Posterior vena cava (tissue), 2 donors: ENCODE measurements at places on chromosomes 7 and 10. TPM values are rescaled to one million over a fixed set of nuclear protein-coding genes. Genes with fewer than 3 reads are reported as not detected.

- DNase-seq = no peak
Observed at GRCh38 chr10:86888585-86889381, 68.6 kb downstream of the MMRN2 start.

GRCh38 chr7:100483722-100484672 is at the start of gene NYAP1:
Gene NYAP1 (plus strand): TSS chr7:100483927. CDS start chr7:100485312, 1,385 bp downstream.
- no peak for DNase-seq

- DNase-seq = no peak
Observed at GRCh38 chr10:6581778-6582228, 1.7 kb upstream of the PRKCQ start.

DNA sequence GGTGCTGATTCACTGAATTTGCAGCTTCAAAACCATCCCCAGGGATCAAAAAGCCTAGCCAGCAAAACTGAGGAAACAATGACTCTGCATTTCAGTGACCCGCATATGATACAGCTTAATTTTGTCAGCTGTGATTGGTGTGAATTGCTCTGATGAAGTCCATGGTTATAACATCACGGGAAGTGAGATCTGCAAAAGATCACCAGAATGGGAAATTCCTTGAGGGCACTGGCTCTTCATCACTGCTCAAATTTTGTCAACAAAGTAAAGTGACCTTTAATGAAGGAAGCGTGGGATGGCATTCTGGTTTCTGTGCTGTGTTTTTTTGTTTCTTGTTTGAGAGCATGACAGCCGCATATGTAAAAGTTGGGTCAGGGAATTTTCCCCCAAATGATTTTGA is 745.9 kb downstream of the GATA3 start:
- DNase-seq = no peak

- DNase-seq = no peak
Observed at GRCh38 chr10:114697061-114697598, 39.1 kb upstream of the ABLIM1 start.

DNA sequence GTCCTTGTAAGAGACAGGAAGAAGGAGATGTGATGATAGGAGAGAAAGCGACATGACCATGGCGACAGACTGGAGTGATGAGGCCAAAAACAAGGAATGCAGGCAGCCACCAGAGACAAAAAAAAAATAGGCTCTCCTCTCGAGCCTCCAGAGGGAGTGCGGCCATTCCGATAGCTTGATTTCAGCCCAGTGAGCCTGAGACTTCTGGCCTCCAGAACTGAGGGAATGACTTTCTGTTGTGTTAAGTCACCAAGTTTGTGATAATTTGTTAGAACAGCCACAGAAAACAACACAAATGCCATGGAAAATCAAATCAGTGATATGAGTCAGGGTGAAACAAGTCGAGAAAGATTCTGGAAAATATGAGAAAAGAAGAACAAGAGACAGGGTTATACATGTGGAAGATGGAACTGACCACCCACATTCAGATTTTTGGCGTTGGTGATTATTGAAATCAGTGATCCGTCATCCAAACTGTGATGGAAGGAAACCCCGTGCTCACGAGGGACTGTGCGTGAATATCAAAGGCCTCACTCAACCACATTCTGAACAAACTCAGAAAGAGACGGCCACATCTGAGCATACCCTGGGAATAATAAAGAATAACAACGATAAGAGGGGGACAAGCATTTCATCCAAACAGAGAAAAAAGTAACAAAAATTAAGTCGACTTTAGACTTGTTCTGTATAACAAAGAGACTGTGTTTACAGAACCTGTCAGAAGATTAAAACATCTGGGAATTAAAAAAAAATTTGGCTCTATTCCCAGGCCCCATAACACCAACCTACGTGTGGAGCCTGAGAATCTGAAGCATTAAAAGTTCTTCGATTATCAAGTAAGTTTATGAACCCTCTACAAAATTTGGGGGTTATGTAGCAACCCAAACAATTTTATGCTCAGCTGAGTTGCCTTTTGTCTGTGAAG is 72.1 kb downstream of the EEPD1 start:
- no peak for DNase-seq

GRCh38 chr7:7707806-7708205 is 10.6 kb downstream of the RPA3 start:
- DNase-seq = no peak

GRCh38 chr10:45135443-45136198 is 134.9 kb downstream of the ZNF22 start:
- DNase-seq = no peak

DNA sequence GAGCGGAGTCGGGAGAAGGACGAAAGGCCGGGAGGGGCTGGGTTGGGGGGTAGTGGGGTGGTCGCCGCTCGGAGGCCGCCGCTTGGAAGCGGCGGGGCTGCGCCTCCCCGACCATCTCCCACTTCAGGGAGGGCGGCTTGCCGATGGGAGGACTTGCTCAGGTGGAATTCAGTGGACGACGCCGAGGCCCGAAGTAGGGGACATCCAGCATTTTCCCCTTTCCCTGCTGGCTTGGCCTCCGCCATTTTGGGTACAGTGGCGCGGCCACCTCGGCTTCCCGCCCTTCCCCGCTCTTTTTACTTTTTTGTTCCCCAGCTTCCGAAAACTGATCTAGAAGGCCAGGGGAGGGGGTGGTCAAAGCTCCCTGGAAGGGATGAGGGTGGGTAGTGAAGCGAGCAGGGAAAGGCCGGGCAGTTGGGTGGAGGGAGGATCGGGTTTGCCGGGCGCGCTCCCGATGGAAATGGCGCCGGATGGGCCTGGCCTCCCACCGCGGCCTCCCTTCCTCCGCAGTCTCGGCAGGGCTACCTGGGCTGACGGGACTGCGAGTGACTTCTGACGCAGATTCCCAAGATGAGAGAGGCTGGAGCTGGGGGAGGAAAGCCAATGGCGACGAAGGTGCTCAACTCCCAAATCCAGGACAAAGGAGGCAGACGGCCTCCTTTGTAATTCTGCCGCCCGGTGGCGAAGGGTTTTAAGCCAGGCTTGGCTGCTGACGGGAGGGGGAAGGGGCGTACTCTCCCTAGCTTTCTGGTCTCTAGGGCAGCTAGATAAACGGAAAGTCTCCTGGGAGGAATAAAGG is at the start of gene PBLD:
TSS of gene PBLD (minus strand) at position 670 of the 799 bp plus-strand sequence. CDS start 26,084 bp downstream, outside the sequence.
- peak; percentile 86 for DNase-seq

GRCh38 chr7:64992971-64993370 is 2.1 kb upstream of the ZNF117 start:
- no peak for DNase-seq

GRCh38 chr10:70664702-70665195 is 7.6 kb upstream of the ADAMTS14 start:
- no peak for DNase-seq

DNA sequence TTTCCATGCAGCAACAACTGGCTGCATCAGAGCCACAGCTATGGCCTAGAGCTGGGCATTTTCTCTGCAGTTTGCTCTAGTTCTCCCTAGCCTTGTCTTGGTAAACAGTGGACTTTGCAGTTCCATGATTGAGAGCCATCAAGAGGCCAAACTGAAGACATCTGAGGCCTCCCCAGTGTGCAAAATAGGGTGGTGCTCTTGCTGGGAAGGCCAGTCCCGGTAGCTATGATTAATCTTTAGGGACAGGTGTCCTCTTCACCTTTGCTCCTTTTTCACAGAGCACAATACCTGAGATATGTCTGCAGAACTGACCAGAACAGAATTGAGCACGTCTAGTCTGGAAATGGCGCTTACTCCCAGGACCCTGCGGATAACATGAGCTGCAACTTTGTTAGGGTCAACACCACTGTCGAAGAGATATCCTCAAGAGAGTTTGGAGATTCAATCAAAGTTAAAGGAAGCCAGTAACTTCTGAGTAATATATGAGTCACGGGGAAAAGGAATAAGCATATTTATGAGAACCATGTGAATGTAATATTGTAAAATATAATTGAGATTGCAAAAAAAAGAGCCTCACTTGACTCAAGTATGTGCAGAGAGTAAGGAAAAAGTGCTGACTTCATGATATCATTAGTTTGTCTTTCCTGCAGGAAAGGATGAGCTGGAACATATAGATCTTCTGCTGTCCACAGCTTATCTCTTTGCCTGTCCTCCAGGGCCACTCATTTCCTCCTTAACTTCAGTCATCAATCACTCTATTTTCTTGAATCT is 76.7 kb downstream of the ANK3 start:
- DNase-seq = no peak

DNA sequence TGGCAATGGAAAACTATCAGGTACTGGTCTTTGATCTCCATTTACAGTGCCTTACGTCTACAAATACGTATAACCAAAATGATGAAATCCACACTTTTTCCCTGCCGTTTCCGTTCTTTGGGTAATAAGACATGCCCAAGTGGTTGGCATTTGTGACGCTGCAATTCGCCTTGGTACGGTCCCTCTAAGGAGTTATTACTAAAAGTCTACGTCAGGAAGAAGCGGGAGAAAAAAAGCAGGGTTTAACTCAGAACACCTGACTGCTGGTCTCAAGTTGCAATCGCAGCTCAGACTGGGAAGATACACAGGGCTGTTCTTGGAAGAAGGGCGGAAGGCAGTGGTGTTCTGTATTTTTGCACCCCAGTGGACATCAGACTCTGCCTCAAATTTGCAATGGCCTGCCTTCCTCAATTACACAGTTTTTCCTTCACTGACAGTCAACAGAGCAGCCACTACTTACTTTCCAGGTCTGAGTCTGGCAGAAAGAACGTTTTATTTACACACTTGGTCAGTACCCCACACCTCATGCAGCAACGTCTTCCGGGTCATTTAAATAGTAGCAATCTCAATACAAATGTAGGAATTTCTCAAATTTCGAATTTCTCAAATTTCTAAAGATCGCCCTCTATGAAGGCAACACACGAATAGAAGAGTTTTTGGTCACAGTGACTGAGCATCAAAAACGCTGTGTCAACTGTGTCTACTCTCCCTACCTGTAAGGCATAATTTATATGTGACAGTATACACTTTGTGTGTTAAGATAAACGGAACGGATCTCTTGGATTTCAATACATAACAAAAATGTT is 2.1 kb downstream of the BAIAP2L1 start:
- no peak for DNase-seq

- no peak for DNase-seq
Observed at GRCh38 chr10:100836891-100837290, 75.9 kb upstream of the SLF2 start.

DNA sequence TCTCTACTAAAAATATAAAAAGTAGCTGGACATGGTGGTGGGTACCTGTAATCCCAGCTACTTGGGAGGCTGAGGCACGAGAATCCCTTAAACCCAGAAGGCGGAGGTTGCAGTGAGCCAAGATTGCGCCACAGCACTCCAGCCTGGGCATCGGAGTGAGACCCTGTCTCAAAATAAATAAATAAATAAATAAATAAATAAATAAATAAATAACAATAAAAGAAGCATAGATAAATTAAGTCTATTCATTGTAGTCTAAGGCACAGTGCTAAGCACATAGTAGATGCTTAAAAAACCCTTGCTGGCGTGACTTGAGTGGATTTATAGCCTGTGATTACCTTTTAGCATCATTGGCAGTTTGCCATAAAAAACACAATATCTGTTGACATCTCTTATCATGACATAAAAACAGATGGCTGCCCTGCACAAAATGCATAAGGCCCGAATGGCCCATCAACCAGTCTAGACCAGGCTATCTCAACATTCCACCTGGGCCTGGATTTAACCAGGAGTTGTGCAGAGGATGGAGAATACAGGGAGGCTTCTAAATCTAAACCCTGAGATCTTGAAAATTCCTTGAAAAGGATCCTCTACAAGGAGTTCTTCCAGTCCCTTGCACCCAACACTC is 94.9 kb downstream of the PRLHR start:
- no peak for DNase-seq

DNA sequence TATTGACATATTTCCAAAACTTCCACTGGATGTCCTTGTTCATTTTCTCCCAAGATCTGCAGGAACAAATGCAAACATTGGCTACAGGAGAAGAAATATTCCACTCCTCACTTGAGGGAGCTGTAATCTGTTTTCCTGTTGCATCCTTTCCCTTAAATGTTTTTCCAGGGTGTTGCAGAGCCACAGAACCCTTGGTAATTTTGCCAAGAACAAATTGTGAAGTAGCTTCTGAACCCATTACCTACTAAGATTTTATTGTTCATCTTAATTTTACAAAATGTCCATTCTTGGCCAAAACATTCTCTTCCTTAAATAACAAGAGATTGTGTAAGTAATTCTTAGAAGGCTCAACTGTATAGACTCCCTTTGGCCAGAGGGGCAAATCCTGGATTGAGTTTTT is 177.0 kb downstream of the GNAT3 start:
- no peak for DNase-seq

DNA sequence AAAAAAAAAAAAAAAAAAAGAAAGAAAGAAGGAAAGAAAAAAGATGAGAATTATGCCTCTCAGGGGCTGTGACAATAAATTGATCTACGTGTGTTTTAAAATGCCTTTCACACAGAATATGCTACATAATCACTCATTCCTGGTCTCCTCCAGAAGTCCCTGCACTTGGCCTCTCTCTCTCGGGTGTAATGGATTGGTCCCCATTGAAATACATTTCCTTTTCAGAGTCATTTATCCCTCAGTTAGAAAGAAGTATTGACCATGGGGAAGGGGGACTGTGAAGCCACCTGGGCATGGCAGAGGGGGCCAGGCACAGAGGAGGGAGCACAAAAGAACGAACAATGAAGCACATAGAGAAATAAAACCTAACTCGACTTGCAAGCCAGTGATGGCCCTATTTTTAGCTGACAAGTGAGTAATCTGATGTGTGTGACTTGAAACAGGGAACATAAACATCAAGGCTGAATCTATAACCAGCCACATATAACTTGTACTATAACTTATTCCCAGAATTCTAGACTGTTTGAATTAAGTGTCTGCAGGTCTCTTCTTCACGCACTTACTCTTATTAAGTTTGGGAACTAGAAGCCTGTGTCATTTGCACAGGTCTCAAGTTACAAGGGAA is 490.8 kb downstream of the KCNMA1 start:
- no peak for DNase-seq

DNA sequence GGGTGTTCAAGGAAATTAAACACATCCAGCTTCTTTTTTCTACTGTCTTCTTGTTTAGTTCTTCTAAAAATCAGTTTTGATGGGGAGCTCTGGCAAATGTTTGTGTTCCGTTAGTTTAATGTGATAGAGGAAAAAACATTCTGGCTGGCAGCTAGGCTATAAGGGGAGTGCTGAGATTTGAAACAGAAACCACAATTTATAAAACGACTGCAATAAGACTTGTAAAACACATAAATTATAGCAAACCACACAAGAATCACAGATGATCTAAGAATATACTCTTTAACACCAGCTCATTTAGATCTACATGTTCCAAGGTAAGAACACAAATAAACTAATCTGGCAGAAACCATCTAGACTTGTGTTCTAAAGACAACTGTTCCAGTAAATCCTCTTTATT is 425.5 kb downstream of the CNTNAP2 start:
- no peak for DNase-seq

DNA sequence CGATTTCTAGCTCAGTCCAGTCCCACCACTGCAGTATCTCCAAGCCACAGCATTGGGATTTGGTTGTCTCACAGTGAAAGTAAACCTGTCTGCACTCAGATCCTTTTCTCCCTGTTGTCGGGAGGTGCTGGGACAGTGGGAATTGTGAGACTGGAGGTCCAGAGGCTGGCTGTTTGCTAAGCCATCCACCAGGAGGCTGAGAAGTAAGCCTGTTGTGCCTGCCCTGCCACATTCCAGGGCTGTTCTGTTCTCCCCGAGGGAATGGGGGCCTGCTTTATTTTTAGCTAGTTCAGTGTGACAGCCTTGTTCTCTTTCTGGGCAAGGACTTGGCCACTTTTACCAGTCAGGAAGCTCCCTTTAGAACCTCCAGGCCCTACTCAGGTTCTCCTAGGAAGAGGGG is 54.9 kb downstream of the HK1 start:
- no peak for DNase-seq

CRYGN gene
- total RNA-seq = 0.42 TPM

CNPY1 gene
- total RNA-seq = not detected

MYOZ1 gene
- total RNA-seq = 2.8 TPM

FAM24B gene
- total RNA-seq = 1.4 TPM

CFAP43 gene
- total RNA-seq = 0.28 TPM

RTKN2 gene
- 0.19 TPM for total RNA-seq
